Hematopoietic multipotent progenitor cell treated with erythropoietin and hydrocortisone succinate and interleukin-3 and kit ligand, for 4 days (in vitro differentiated cells): ENCODE measurements at places on chromosomes 2 and 18.

DNA sequence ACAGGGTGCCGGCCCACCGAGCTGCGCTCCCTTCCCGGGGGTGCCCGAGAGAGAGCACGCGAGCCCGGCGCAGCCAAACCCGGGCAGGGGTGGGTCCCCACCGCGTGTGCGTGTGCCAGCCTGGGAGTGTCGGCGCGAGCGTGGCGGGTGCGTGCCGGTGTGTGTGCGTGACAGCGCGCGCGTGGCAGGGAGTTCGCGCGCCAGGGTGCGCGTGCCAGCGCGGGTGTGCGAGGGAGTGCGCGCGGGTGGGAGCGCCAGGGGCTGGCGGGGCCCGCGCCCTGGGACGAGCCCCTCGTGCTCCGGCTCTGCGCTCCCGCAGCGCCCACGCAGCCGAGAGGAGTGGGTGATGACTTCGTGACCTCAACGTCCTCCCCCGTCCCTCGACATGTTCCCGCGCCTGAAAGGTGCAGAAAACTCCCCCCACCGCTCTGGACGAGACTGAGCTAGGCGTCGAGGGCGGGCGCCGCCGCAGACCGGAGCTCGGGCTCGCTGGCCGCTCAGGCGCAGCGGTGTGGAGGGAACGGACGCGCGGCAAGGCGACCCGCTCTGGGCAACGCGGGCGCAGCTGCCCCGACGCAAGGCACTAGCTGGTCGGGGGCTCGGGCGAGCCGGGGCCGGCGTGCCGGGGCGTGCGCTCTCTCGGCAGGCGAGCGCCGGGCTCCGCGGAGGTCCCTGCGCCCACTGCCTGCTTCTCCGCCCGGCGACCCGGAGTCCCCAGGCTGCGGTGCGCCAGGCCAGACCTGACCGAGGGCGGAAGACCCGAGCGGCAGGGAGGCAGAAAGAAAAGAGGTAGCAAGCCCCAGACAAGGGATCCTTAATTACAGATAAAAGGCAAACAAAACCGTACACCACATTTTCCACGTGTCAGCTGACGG lies 582.8 kb downstream of the ZEB2 start:
- peak; percentile 68 for DNase-seq

DNA sequence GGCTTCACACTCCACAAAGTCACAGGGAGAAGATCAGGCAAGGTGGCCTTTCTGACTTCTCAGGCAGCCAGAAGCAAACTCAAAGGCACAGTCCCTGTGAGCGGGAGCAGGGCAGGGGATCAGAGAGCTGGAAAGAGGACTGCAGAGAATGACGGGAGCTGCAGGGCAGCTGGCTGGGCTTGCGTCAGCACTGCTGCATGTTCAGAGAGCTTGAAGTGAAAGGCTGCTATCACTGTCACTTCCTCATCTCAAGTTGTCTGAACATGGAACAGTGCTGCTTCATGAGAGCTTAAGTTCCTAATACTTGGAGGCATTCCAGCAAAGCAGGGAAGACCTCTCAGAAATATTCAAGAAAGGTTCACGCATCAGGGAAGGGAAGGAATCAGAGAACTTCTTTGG lies 20.4 kb downstream of the TGFBRAP1 start:
- DNase-seq = peak; percentile 77

- peak; percentile 71 for DNase-seq
Measured at GRCh38 chr18:61893971-61894750, 1.4 kb upstream of the RNF152 start.

GRCh38 chr2:1605102-1606045 lies 138.9 kb downstream of the PXDN start:
- DNase-seq = no peak

DNA sequence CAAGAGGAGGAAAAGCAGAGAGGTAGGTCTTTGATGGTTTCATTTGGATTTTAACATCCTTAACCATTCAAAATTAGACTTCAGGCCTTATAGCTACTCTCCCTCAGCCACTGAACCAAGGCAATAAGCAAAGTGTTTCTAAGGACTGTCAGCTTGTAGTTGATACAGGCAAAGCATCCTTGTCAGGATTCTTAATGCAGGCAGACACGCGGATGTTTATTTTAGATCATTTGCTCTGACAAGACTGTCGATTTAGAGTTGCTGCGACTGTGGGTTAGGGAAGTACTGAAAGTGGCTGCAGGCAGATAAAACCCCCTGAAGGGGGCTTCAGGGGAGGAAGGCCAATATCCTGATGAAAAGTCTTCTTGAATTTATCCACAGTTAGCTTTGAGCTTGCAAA lies 46.6 kb downstream of the CDH20 start:
- DNase-seq = no peak

GRCh38 chr2:37523814-37524362 lies 147.6 kb downstream of the CDC42EP3 start:
- peak; percentile 46 for DNase-seq

- DNase-seq = no peak
Measured at GRCh38 chr2:26847307-26847654, 651 bp upstream of the DPYSL5 start.

DNA sequence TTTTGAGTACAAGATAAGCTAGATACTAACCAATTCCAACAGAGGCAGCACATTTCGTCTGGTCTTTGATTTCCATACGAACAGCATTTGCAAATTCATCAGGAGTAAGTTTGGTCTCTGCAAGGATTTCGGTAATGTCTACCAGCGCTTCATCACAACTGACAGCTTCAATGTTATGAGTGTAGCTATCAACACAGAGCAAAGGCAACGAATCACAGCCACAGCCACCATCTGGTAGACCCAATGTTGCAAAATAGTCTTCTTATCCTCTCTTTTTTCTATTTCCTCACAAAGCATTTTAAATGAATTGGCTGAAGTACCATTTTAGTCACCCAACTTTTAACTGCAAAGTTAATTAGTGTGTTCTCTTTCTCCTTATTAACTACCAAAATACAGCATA lies 68.3 kb downstream of the REV1 start:
- peak; percentile 28 for DNase-seq

GRCh38 chr2:39409697-39410389 lies 27.2 kb downstream of the MAP4K3 start:
- DNase-seq = peak; percentile 41

GRCh38 chr2:72121153-72121552 lies 26.5 kb downstream of the CYP26B1 start:
- no peak for DNase-seq

DNA sequence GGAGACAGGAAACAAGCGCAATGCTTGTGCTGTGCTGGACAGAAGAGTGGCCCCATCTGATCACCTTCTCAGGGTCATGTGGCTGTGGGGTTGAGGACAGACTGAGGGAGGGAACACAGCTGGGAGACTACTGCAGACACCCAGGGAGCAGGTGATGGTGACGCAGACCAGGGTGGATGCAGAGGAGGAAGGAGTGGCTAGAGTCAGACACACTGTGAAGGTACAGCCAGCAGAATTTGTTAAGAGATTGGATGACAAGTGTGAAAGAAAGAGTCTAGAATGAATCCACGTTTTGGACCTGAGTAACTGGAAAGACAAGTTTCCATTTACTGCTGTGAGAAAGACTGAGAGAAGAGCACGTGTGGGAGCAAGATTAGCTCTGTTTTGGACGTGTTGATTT lies 15.9 kb upstream of the POMC start:
- DNase-seq = no peak

DNA sequence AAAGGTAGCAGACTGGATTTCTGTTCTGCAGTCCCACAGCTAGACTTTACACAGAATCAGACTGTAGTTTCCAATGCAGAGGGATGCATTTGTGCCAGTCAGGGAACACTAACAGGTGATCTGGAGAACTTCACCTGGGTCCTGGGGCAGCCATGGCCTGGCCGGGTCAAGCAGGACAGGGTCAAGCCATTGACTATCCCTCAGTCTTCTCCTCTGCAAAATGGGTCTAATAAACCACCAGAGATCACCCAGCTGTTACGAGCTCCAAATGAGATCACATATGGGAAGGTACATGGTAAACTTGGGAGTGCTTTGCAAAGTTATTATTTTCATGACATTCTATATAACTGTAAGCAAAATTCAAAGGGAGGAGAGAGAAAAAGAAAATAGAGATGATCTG lies 294.1 kb downstream of the CDCA7 start:
- no peak for DNase-seq

- no peak for DNase-seq
Measured at GRCh38 chr2:120862201-120863060, 126.8 kb downstream of the GLI2 start.

- DNase-seq = no peak
Measured at GRCh38 chr2:103155308-103155707, 393.5 kb downstream of the TMEM182 start.

DNA sequence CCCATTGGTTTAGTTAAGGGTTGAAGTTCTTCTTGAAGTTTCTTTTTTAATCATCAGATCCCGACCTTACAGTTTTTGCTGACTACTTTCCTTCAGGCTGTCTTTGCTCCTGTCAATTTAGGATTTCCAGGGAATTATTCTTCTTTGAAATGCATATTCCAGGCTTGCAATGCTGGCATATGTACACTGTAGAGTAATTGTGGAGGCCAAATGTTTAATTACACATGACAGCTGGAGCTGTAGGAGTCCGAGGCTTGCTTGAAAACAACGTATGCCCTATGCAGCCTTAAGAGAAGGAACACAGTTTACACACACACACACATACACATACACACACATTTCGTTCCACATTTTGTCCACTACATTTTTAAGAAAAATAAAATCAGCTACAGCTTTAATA lies 602.3 kb downstream of the TMEM182 start:
- DNase-seq = no peak

DNA sequence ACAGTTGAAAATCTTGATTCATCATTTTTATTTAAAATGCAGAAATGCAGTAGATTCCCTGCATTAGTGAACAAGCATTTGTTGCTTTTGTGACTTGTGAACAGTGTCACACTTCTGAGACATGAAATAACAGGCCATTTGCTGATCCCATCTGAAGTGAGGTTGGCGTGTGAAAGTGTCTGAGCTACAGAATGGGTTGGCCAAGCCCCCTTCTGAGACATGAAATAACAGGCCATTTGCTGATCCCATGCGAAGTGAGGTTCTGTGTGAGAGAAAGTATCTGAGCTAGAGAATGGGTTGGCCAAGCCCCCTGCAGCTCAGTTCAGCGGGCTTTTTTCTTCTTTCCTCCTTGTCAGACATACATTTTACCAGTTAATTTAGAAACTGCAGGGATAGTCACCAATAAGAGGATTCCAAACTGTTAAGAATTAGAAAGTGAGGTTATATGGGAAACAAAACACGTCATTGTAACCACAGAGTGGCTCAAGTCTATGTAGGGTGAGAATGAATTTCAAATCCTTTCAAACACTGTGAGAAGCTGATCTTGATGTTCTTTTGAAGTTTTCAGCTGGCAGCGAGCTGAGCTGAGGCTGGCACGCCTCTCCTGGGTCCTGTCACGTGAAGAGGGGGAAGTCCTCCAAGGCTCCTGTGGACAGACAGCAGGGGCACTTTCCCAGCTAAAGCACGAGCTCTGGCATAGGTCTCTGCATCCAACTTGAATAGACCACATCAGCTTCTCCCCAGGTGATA lies 339.2 kb upstream of the SALL3 start:
- DNase-seq = no peak

- DNase-seq = no peak
Measured at GRCh38 chr2:168848225-168848624, 42.0 kb downstream of the SPC25 start.

GRCh38 chr2:96764253-96764637 lies 3.5 kb downstream of the CNNM4 start:
- peak; percentile 93 for DNase-seq

- peak; percentile 87 for DNase-seq
Measured at GRCh38 chr2:86221066-86221684, 21.9 kb downstream of the MRPL35 start.

DNA sequence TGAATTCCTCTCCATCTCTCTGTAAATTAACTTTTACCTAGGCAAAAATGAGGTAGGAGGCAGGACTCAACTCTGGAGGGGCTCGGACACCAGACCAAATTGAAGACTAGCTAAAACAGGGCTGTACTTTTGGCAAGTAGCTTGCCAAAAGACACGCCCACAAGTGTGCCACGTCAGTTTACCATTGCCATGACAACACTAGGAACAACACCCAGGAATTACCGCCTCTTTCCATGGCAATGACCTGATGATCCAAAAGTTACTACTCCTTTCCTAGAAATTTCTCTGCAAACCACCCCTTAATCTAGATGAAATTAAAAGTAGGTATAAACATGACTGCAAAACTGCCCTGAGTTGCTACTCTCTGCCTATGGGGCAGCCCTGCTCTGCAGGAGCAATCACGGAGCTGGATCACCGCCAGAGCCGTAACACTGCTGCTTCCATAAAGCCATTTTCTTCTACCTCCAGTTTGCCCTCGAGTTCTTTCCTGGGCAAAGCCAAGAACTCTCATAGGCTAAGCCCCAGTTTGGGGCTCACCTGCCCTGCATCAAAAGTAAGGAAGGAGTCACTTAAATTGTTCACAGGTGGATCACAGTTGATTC lies 66.0 kb upstream of the FAM136A start:
- no peak for DNase-seq

DNA sequence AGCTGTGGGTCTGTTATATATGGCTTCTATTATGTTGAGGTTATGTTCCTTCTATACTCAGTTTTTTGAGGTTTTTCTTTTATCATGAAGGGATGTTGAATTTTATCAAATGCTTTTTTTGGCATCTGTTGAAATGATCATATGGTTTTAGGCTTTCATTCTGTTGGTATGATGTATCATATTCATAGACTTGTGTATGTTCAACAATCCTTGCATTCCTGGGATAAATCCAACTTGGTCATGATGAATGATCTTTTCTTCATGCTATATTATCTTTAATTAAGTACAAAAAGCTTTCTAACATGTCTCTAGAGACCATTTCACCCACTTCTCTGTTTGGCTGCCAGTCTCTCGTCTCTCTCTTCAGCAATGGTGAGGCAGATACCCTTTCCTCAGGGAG lies 54.2 kb downstream of the MDH1 start:
- DNase-seq = no peak

DNA sequence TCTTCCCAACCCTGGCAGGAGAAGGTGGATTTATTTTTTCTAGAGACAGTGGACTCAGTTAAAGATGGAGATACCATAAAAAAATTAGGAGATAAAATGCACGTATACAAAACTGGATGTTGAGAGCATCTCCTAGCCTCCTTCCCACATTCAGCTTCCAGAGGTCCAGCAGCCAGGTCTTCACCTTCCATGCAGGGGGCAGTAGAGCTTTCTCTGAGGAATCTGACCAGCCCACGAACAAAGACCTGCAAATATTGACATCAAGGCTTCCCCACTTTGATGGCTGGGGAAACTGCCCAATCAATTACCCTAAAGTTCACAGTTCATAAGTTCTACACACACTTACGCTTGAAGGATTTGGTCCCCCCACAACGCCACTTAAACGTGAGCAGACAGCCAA lies 24.5 kb downstream of the AQP4 start:
- no peak for DNase-seq

- no peak for DNase-seq
Measured at GRCh38 chr2:32926708-32927084, 20.1 kb upstream of the LTBP1 start.

DNA sequence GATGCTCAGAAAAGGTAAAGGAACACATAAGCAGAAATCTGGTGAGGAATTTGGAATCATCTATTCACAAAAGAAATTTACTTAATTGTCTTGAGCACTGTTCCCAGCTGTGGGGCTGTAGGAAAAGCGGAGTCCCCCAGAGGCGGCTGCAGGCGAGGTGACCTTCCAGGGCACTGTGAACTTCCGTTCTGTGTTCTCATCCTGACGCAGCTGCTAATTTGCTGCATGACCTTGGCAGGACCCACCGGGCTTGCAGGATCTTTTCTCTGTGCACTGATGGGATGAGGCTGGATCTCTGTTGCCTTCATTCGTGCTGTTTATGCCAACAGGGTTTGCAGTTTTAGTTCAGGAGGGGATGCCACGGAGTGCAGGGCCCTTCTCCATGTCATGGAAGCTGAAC lies 301.9 kb upstream of the MYT1L start:
- DNase-seq = no peak

GRCh38 chr2:203673933-203674332 lies 32.5 kb upstream of the CD28 start:
- peak; percentile 87 for DNase-seq
